ENCODE measurements at places on chromosomes 7 and 10.

DNA sequence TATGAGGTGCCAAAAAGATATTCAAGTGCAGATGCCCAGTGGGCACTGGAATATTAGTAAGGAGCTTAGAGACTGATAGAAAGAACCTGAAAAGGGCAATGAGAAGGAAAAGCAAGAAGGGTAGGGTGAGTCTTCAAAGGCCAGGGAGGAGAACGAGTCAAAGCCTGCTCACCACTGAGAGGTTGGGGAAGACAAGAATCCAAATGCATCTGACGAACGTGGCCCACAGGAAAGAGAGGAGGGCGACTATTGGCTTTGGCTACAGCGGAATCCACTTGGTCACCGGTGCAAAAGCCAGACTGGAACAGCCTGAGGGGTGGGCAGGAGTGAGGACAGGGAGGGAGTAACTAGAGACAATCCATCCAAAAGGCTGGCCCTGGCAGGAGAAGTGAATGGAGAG is 216.7 kb upstream of the KLF14 start:
- DNase-seq, result no peak

DNA sequence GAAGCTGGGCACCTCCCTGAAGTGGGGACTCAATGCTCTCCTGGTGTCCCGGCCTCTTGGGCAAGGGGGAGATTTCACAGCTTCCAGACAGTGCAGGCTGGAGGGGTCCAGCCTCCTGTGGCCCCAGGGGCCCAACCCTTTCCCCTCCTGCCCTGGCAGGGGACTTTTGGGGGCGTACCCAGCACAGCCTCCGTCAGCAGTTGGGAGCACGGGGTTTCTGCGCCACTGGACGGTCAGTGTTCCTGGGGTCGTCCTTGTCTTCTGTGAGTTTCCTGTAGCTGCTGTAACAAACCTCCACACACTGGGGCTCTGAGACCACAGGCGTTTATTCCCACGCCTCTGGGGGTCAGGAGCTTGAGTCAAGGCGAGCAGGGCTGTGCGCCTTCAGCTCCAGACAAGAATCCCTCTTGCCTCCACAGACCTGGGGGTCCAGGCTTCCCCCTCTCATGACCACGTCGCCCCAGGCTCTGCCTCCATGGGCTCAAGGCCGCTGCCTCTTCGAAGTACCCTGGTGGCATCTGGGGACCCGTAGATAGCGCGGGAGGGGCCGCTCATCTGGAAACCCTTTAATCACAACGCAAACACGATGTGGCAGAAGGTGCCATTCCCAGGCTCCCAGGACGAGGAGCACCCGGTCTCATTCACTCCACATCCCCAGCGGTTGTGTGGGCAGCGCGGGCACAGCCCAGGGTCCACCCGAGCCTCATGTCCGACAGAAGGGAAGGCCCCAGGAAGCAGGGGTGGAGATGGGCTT is 14.0 kb downstream of the PWWP2B start:
- no peak for DNase-seq

GRCh38 chr10:59135275-59135674 is 41.2 kb upstream of the PHYHIPL start:
- no peak for DNase-seq

DNA sequence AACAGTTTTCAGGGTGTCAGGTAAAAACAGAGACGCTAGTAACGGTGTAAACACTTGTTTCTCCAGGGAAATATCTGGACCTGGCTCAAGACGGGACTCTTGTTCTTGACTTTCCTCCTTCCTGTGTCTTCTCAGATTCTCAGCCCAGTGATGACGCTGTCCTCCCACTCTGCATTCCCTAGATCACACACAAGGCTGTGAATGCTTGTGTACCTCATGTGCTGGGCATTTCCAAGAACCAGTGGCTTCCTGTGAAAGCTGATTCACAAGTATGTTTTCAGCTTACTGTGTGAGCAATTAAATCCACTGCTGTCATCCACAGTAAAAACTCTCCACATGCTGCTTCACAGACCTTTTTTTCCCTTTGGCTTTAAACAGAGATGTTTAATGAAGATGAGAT is 193.8 kb upstream of the DPP6 start:
- DNase-seq, result no peak

DNA sequence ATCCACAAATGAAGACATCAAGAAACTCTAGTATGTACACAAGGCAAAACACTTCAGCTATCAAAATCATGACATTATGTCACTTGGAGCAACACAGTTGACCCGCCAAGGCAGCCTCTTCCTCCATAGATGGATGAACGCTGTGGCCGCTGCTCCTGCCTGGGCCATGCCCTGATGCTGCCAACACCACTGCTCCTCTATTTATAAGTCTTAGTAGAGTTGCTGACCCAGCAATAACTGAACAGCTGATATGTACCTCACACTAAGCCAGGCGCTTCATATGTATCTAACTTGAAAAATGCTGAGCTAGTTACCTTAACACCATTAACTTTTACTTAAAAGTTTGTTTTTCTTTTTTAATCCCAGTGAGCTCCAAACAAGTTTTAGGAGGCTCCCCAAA is 131.9 kb downstream of the LYZL1 start:
- DNase-seq, result no peak

DNA sequence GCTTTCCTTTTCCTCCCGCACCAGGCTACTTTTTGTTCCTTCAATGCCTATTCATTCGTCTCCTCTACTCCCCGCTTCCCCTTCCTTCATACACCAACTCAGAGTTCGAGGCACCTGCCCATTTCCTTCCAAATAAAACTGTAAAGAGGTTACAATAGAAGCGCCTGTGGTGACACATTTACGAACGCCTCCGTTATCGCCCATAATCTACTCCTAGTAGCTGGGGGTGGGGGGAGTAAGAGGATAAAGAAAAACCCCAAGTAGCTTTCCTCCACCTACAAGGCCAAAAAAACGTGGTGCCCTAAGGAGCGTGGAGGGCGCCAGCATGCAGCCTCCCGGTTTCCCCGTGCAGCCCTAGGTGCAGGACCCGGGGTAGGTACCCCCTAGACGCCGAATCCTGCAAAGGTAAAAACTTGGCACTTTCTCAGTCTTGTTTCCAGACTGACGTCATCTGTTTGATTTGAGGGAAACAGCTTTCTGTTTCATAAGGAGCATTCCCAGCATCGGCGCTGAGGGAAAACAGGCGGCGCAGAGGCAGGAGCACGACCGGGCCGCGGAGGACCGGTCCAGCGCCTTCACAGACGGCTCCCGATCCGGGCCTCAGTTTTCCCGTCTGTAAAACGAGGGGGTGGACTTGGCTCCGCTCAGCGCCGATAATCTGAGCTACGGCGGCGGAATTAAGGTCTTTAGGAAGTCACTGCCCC is 922 bp downstream of the PPA1 start:
- DNase-seq, result peak; percentile 47

DNA sequence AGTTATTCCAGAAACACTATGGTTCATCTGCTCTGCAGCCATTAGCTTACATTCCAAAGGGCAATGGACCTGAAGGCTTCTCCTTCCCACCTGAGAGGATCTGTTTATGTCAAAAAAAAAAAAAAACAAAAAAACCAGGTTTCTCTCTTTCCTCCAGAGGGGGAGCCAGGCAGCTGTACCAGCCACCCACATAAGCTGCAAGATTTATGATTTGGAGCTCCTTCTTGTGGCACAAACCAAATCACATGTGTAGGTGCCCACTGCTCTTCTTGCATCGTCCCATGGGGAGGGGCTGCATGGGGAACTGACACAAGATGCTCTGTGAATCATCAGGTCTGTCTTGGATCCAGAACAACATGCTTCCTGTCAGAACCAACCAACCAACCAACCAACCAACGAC is 231.6 kb upstream of the IGFBP3 start:
- DNase-seq, result no peak

GRCh38 chr7:157983502-157984422 is 603.9 kb downstream of the PTPRN2 start:
- no peak for DNase-seq

All from stimulated activated CD4-positive, alpha-beta T cell treated with anti-CD3 and anti-CD28 coated beads, TNF-alpha, amount 100 ng/mL, for 48 hours (primary cell).